AG04449 (cell line): ENCODE measurements at places on chromosomes 2 and 18.

DNA sequence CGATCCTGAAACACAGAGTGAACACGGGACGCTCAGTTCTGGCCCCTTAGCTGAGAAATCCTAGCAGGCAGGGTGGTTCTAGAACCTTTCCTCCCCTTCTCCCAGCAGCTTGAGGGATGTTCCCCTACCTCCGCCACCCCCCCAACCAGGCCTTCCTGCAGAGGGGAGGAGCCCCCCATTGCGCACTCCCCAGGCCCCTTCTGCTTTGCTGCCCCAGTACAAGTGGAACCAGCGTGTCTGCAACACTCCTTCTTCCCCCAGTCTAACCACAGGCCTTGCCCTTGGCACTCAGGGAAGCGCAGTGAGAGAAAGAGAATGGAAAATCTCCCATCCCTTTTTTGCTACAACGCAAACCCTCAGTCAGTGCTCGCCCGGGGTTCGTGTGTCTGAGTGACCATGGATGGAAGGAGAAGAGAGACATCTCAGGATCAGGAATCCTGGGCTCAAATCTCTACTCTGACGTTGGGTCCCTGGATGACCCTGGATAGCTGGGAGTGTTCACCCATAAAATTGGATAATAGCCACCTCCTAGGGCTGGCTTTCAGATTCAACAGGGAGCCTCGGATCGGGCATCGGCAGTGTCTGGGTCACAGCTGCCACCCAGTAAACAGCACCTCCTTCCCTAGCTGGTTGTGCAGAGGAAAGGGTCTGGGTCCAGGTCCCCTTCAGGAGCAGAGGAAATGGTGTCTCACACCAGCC is 3.7 kb downstream of the NPPC start:
- DNase-seq, result no peak

- no peak for DNase-seq
These were observed 973.0 kb upstream of the CHAC2 start for GRCh38 chr2:52794581-52794980.

DNA sequence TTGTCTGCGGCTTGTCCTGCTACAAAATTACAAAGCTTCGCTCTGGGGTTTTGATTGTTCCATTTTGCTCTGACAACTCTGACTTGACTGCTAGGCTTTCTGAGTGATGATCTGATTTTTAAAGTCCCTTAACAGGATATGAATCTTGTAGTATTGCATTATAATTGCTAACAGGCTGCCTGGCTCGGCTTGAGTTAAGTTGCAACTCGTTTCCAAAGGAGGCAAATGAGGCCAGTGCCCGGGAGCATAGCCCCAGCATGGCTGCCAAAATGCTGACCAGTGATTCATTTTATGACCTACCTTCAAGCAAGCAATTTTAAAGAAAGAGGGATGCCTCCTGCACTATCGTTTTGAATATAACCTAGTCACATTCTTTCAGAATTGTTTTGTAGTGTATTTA is 135.4 kb downstream of the COL6A3 start:
- DNase-seq, result no peak

GRCh38 chr2:19839438-19839837 is 62.3 kb downstream of the TTC32 start:
- DNase-seq, result no peak

DNA sequence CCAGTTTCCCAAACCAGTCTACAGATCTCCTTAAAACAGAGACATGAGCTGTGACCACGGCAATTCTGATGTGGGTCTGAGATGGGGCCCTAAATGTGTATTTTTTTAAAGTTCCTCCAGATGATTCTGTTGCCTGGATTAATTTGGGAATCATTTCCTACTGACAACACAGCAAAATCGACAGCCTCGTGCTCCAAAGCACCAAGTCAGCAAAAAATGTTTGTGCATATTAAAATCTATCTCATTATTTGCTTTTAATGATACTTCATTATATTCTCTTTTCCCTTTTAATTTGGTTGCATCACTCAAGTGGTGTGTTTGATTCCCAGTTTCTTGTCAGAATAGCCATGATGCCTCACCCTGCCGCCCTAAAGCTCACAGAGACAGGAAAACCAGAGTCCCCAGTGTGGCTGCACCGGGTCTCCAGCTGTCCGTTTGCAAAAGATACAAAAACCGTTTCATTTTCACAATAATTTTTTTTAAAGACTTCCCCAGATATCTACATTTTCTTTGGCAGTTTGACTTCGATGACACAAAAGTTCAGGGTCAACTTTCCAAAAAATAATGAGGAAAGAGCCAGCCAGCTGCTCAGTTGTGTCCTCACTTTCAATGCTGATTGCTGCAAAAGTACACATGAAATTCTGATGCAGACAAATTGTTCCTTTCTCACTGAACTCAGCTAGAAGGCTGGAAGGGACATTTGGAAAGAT is 443.2 kb upstream of the ID2 start:
- DNase-seq, result no peak

GRCh38 chr2:68715353-68716041 is 19.1 kb upstream of the ARHGAP25 start:
- no peak for DNase-seq

- no peak for DNase-seq
These were observed 90.3 kb upstream of the CAPN13 start for GRCh38 chr2:30897539-30897938.

DNA sequence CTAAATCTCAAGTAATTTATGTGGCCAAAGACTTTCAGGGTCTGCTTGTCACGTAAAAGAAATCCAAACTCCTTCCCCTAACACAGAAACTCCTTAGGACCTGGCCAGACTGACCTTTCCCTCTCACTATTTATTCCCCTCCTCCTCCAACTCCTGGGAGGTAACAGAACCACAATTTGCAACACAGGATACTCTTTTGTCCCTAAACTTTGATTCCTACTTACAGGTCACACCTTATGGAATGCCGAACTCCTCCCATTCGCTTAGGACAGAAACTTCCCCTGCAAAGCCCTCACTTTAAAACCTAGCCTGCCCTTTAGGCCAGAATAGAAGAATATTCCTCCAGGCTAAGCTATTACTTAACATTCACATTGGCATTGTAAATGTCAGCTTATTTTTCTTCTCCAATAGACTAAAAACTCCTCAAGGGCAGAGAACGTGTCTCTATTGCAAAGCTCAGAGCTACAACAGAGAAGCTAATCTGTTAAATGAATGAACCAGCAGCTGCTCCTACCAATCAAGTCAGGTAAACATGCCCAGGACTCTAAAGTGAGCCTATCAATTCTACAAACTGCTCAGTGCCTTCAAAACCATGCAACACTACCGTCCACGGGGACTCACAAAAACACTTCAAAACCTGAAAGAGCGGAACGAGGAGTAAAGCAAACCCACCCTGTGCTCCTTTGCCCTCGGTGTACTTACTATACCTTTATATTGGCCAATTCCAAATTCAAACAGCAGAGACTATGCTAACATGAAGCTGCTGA is 6.1 kb downstream of the INO80D start:
- no peak for DNase-seq

GRCh38 chr2:8659092-8659734 is 22.6 kb upstream of the ID2 start:
- DNase-seq, result no peak
